Right renal cortex interstitium (tissue), 3 donors: ENCODE measurements at places on chromosomes 12 and 14. TPM values are rescaled to one million over a fixed set of nuclear protein-coding genes. Genes with fewer than 3 reads are reported as not detected.

DNA sequence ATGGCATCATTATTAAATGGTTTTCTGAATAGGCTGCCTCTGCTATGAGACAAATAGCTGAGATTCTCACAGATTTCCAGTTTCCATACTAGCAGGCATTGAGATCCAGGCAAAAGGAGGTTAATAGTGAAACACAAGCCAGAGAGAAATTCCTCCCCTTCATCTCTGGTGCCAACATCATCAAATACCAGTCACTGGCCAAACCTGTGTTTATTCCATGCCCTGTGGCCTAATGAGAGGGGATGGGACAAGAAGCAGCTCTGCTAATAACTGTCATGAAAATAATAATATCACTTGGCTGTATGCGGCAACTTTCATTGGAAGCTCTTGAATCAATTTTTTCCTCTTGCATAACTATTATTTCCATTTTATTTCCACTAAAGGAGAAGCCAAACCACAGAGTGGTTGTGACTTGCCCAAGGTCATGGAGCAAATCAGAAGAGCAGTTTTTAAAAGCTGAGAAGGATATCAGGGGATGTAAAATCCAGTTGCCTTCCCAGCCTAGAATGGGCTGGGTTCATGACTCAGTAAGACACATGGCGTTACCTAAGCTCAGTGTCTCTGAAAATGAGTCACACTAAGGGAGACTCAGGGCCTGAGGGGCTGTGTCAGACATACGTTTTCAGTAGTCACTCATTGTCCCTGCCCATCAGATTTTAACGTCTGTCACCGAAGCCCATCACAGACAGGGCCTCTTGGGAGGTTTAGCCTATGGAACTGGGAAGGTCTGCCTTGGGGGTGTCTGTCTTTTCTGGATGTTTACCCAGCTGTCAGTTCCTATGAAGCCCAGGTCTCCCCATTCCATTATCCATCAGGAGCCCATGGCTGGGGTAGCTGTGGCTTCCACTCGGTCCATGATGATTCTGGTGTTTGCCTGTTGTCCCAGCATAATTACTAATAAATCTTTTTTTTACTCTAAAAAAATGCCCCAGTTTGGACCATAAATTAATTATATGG, 208.8 kb upstream of the EEA1 start:
- DNase-seq, result no peak

DNA sequence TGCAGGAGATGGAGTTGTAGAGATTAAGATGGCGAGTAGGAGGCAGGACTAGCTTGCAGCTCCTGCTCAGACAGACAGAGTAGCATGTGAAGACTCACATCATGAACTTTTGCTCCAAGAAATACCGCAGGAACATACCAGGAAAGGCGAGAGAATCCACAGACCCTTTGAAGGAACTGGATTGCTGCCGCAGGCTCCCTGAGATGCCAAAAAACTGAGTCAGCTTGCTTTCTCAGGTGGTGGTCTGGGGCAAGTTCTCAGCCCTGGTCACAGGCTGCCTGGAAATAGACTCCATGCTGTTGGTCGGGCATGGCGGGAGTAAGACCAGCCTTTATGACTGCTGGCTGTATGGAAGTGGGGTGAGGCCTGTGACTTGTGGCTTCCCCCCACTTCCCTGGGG, 163.6 kb upstream of the NAV3 start:
- no peak for DNase-seq

- no peak for DNase-seq
These were observed 83.6 kb upstream of the USP44 start for GRCh38 chr12:95634622-95635621.

- no peak for DNase-seq
These were observed 3.2 kb upstream of the PFKM start for GRCh38 chr12:48115957-48116356.

DNA sequence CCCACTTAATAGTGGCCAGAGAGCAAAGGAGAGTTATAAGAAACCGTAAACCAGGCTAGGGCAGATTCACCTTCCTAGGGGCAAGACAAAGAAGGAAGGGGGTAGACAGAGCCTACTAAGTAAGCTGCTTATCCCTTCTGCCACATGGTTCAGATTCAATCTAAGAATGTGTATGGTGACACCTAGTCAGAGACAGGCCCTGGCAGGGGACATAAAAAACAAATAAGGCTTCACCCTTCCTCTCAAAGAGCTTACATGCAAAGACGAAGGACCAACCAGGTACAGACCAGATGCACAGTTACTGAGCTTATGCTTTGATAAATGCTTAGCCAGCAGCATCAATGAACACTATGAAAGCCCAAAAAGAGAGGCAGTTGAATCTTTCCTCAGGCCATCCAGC, 4.4 kb downstream of the CYP27B1 start:
- DNase-seq, result no peak

GRCh38 chr14:56666716-56667115, 87.1 kb downstream of the TMEM260 start:
- DNase-seq, result no peak

The MYO1H gene
- 1.2 TPM for polyA plus RNA-seq

The KLHL33 gene
- polyA plus RNA-seq, result 0.35 TPM

The SCYL2 gene
- polyA plus RNA-seq, result 52.8 TPM
